ENCODE measurements at places on chromosomes 2 and 18.
A peak's percentile ranks its signal among the peaks of the same experiment; 100 is the strongest.

DNA sequence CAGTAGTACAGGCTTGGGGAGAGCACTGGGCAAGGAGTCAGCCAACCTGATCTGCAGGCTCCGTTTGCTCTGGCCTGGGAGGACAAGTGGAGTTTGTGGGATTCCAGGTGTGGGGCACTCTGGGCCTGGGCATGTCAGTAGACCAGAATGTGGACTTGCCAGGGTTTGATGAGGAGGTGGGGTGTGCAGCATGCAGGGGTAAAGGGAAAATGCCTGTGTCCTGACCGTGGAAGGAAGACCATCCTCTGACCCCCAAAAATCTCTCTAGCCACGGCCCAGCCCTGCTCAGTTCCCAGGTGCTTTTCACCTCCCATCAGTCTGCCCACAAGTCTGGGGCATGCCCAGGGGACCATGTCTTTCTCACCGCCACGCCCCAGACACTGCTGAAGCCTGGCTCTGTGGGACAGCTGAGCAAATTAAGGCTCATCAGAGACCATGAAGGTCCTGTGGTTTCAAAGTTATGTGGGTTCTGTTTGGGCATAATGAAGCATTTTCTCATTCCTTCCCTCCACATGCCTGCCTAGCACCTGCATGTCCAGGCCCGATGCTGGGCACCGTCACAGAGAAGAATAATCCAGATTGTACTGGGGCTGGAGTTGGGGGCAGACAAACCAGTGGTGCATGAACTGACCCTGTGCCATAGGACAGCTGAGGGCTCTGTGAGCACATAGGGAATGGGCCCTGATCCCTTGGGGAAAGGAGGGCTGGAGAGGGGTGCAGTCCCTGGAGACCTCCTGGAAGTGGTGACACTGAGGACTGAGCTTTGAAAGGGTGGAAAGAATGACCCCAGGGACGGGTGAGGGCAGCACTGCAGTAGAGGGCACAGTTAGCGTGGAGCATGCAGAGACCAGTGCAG, 6.5 kb upstream of the KCNF1 start:
- no peak for DNase-seq

DNA sequence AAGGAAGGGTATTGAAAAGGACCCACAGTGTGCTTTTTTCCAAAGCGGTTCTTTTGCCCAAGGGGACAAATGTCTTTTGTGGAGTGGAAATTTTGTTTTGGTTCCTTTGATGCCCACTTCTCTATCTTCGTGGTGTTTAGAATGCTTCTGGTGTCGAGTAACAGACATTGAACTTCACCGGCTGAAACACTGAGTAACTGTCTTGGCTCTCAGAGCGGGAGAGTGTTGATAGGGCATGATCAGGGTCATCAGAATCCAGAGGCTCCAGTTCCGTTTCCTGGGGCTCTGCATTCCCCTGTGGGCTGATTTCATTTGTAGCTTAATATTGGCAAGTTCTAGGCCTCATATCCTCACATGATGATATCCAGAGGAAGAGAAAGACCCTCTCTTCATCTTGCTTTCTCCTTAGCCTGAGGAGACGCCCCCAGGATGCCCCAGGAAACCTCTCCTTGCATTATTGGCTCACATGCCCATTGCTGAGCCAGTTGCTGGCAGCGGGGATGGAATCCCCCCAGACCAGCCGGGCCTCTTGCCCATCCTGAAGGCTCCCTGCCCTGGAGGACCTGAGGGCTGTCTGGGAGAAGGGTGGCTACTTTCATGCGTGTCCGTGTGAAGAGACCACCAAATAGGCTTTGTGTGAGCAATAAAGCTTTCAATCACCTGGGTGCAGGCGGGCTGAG, 27.9 kb upstream of the AGFG1 start:
- no peak for DNase-seq

GRCh38 chr2:43210467-43211303, 15.7 kb downstream of the ZFP36L2 start:
- peak; percentile 89 for DNase-seq

GRCh38 chr18:45156946-45157345, 458.3 kb upstream of the SLC14A2 start:
- peak; percentile 32 for DNase-seq

DNA sequence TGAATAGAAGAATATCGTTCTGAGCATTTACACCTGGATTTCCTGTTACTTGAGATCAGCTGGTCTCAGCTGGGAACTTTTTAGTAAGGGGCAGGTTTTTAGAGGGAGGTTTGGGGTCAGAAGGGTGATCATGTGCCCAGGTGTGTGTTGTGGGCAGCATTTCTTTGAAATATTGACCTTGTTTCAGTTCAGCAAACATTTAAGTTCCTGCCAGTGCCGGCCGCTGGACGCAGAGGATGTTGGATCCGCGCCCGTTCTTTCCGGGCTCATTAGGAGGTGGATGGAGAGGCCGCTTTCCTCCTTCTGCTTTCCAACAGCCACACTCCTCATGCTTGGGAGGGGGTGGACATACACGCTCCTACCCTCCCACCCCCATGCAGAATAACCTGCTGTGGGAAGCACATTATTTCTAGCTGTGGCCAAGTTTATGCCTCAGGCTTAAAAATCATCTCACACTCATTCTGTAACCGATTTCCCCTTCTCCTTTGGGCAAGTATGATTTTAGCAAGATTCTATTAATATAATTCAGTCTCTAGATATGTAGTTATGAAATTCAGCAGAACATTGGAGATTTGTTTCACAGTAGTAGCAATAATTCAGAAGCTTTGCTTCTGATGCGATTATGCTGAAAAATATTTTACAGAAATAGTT, 131.4 kb downstream of the ZNF236 start:
- DNase-seq: peak; percentile 4

- DNase-seq: no peak
Observed at GRCh38 chr18:5285326-5285725, 10.2 kb downstream of the ZBTB14 start.

GRCh38 chr18:71040161-71040560, 751.3 kb downstream of the SOCS6 start:
- peak; percentile 4 for DNase-seq

DNA sequence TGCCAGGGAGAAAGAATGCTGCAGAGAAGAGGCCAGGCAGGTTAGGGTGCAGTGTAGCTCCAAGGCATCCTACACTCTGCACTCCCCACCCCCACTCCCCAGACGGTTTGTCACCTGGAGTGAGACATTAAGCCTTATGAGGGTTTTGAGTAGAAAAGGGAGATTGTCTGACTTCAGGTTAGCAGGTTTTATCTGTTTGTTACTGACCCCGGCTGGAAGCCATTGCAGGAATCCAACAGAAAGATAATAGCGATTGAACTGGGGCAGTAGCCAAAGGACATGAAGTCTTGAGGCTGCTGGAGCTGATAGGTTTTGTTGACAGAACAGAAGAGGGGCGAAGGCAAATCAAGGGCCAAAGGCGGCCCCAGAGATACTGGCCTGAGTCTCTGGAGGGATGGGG, 36.0 kb upstream of the OR6B3 start:
- no peak for DNase-seq

GRCh38 chr2:110198016-110198415, 6.8 kb downstream of the NPHP1 start:
- no peak for DNase-seq

GRCh38 chr2:197144183-197144582, 166.4 kb downstream of the ANKRD44 start:
- no peak for DNase-seq

GRCh38 chr2:130310881-130311280, 31.8 kb upstream of the IMP4 start:
- DNase-seq: no peak

DNA sequence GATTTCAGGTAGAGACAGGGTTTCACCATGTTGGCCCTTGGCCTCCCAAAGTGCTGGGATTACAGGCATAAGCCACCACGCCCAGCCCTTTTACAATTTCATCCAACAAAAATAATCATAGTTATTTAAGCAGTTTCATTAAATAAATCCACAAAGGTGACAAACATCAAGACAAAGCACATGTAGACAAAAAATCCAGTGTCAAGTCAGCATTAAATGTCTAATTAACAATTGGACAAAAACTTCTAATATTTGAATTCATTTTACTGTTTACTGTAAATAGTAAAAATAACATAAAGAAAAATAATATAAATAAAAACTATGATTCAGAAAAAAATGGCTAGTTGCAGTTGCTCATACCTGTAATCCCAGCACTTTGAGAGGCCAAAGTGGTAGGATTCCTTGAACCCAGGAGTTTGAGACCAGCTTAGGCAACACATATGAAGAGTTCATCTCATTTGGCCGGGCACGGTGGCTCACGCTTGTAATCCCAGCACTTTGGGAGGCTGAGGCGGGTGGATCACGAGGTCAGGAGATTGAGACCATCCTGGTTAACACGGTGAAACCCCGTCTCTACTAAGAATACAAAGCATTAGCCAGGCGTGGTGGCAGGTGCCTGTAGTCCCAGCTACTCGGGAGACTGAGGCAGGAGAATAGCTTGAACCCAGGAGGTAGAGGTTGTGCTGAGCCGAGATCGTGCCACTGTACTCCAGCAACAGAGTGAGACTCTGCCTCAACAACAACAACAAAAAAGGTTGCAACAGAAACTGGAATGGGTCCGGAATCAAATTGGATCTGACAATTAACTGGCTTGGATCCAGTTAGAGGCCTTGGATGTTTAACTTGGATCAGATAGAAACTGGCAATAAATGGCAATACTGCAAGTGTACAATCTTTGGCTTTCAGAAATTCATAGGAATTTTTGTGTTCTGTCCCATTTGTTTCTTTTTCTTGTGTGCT, 56.9 kb upstream of the MAT2A start:
- DNase-seq: no peak

DNA sequence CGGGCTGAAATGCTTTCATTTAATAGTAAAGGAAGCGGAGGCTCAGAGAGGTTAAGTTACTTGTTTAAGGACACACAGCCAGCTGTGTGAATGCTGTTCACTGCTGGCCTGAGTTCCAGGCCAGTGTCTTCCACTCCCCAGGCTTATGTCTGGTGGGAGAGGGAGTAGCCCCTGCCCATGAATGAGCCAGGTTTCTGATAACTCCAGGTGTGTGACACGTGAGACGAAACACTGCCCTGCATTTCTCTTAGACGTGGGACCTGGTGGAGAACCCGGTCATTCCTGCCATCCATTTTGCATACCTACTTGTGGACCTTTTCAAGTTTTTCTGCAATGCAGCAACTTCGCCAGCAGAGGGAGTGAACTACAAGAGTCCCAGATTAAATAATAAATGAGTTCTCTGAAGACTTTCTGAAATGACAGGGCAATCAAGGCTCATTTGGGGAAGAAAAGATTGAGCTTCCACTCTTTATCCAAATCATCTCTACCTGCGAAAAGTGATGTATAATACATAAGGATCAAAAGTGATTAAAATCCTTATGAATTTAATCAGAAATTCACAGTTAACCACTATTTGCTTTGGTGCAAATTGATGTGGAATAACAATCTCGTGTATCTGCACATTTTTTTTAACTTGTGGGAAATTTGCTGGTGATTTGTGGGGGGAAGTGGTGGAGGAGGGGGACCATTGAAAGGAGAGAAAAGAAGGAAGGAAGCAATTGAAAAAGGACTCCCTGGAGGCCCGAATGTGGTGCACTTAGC, 79.4 kb upstream of the ASB18 start:
- DNase-seq: peak; percentile 76

DNA sequence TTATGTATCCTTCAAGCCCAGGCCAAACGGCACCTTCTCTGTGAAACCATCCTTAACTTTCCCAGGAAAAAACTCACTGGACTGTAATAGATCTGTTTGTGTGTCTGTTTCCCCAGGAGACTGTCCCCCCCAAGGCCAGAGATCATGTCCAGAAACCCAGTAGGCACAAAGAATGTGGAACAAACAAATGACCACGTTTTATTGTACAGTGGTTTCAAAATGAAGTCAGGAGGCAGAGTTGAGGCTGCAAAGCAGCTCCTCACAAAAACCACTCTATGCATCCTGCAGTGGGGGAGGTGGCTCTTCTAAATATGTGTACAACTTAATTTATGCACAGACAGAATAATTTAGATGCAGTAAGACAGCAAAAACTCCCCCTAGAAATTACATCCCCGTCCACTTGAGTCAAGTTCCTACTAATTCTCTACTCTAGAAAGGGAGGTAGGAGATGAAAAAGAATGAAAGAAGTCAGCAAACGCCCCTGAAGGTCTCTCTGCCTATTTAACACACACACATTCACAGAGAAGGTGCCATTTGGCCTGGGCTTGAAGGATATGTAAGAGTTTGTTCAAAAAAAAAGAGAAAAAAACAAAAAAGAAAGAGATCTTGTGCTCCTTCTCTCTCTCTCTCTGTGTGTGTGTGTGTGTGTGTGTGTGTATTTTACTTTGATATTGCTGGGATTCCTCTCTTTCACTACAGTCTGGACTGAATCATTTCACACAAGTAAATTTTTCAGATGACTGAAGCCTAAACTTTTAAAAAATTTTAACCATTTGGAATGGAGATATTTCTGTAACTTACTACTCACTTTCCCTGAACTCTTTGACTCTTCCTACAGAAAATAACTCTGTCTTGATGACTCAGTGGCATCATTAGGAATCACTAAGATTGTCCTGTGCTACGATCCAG, 19.5 kb downstream of the BCL2 start:
- DNase-seq: peak; percentile 67

DNA sequence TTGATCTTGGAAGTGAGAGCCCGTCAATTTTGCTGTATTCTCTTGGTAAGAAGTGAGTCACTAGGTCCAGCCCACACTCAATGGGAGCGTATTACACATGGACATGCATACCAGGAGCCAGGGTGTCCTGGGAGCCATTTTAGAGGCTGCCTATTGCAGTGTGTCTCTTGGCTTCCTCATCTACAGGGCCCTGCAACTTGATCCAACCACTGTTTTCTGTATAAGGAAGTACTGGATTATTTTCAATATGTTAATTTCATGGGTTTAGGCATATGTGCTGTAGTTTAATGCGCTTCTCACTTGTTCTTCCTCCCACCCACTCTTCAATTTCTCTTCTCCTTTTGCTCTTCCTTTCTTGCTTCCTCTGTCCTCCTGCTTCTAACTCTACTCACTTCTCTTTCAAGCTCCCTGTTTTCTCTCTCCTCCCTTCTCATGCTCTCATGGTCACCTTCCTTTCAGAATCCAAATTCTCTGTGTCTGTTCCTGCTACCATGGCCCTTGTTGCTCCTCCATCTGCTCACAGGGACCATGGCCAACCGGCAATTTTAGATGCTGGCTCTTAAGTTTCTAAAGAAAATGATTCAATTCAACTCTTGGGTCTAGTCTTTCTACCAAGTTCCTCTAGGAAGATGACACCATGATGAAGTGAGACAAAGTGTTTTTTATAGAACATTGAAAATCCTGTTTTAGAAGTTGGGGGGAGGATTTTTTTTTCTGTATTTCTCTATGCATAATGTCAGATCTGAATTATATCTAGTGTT, 152.0 kb upstream of the ZEB2 start:
- DNase-seq: peak; percentile 17

- DNase-seq: no peak
Observed at GRCh38 chr2:174833737-174834136, 69.5 kb upstream of the CHRNA1 start.

DNA sequence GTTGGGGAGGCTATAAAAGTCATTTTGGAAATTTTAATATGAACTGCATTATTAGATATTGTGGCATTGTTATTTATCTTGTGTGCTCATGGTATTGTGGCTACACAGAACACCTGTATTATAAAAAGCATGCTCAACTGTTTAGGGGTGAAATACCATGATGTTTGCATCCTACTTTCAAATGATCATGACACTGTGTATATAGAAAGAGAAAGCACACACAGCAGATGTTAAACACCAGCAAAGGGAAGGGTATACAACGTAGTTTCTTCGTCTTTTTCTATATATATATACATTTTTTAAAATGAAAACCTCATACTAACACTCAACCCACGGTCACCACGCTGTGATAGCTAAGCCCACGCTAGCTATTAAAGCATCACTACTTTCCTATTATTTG, 27.1 kb downstream of the STARD7 start:
- no peak for DNase-seq
